ENCODE measurements at places on chromosomes 3 and 15.

DNA sequence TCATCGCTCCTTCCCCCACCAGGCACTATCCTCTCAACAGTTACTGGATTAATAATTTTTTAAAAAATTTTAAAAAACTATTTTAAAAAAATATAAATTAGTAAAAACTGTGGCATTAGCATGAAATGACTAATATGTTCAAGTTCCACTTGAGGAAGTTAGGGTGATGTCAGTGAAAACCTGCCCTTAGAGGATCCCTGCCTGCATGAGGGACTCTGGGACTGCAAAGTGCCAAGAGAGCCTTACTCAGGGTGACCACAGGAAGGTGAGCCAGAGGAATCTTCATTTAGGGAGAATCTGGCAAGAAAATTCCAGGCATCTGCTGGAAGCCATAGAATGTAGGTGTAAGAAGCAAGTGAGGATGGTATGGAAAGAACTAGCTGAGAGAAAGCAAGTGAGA lies 157.7 kb upstream of the BCL6 start:
- DNase-seq: peak; percentile 88

DNA sequence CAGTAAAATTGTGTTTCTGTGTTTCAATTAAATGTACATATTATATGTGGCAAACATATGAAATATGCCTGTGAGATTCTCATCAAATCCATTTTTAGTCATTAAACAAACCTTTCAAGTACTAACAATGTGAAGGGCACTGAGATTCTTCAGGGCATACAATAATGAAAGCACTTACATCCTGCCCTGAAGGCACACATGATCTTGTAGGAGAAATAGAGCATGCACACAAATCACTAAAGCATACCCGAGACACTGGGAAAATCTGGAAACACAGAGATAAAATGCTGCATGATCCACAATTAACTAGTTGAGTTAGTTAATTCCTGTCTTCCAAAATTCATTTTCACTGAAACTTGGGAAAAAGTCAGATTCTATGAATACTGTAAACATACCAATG lies 810.5 kb upstream of the NECTIN3 start:
- no peak for DNase-seq

GRCh38 chr3:127822041-127822681 lies at the start of gene MGLL:
TSS of gene MGLL (minus strand) at chr3:127822515. CDS start at chr3:127822318, 197 bp downstream.
- DNase-seq: peak; percentile 65

- DNase-seq: no peak
These were observed 11.5 kb downstream of the RNF168 start for GRCh38 chr3:196492080-196492479.

DNA sequence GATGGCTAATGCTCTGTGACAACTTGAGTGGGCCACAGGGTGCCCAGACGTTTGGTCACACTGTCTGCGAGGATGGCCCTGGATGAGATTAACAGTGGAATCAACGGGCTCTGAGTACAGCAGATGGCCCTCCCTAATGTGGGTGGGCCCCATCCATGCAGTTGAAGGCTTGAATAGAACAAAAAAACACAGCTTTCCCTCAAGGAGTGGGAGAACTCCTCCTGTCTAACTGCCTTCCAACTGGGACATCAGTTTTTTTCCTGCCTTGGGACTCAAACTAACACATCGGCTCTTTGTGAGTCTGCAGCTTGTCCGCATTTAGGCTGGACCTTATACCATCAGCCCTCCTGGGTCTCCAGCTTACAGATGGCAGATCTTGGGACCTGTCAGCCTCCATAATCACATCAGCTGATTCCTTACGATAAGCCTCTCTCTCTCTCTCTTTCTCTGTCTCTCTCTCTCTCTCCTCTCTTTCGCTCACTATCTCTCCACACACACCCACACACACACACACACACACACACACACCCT lies 20.8 kb downstream of the FAM174B start:
- DNase-seq: no peak

GRCh38 chr15:85737061-85737460 lies 57.7 kb downstream of the KLHL25 start:
- no peak for DNase-seq

DNA sequence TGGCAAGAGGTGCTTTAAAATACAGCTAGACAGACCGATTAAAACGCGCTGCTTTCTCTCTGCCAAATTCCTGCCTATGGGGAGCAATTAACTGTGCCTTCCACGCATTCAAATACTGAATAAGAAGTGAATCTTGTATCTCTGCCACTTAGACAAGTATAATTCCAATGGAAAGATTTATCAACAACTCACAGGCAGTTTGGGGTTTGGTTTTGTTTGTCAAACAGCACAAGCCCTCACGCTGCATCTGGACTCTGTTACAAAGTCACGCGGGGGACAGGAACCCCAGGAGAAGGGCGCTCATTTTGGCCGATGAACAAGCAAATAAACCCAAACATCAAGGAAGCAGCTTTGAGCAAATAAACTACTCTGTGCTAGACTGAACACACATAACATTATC lies 61.8 kb upstream of the TMCO5A start:
- no peak for DNase-seq

DNA sequence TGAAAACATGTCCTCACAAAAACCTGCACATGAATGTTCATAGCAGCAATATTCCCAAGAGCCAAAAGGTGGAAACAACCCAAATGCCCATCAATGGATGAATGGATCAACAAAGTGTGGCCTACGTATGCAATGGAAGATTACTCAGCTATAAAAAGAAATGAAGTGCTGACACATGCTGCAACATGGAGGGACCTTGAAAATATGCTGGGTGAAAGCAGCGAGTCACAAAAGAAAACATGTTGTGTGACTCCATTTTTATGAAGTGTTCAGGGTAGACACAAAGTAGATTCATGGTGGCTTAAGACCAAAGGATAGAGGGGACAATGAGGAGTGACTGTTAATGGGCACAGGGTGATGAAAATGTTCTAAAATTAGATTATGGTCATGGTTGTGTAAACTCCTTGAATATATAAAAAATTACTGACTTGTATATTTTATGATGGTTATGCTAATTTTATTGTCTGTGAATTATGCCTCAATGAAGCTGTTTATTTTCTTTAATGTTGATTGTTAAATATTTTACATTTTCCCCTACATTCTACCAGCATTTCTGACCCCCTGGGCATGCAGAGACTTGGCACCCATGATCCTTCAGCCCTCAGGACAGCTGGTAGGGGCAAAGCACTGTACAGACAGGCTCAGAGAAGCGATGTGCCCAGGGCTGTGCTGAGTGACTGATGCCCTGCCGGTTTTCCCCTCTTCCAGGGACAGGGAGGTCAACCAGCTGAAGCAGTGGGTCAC lies 37.8 kb downstream of the CFAP100 start:
- peak; percentile 25 for DNase-seq

GRCh38 chr15:71387810-71388209 lies 272.5 kb downstream of the THSD4 start:
- no peak for DNase-seq

DNA sequence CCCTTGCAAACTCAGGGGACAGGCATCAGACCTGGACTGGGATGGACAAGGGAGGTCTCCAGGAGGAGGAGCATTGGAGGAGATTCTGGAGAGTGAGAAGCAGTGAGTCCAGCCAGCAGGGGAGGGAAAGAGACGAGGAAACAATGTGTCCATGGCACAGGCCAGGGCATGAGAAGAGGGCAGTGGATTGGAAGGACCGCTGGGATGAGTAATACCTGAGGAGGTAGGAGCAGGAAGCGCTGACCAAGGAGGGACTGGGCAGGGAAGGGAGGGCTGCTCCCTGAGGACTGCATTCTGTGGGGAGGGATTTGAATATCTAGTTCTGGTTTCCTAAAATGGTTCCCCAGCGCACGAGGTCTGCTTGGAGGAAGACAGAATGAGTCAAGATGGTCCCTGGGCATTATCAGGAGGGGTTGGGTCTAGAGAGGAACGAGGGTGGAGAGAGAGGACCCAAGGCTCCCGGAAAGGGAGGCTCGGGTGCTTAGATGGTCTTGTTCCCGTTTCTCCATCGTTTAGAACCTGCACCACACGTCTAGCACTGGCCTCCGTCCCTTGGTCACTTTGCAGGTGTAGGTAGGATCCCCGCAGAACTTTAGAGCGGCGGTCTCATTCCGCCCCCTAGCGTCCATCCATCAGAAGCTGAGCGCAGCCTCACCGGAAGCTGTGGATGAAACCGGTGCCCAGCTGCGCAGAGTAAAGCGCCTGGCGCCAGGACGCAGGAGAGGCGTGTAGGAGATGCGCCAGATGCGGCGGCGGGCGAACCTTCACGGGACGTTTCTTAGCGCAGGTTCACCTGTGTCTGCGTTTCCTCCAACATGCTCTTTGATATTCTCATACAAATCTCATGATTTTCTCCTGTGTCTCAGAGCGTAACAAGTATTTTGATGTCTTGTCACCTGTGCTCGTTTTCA lies 190.7 kb upstream of the NDN start:
- peak; percentile 44 for DNase-seq

- no peak for DNase-seq
These were observed 15.5 kb downstream of the PARP9 start for GRCh38 chr3:122548619-122549018.

DNA sequence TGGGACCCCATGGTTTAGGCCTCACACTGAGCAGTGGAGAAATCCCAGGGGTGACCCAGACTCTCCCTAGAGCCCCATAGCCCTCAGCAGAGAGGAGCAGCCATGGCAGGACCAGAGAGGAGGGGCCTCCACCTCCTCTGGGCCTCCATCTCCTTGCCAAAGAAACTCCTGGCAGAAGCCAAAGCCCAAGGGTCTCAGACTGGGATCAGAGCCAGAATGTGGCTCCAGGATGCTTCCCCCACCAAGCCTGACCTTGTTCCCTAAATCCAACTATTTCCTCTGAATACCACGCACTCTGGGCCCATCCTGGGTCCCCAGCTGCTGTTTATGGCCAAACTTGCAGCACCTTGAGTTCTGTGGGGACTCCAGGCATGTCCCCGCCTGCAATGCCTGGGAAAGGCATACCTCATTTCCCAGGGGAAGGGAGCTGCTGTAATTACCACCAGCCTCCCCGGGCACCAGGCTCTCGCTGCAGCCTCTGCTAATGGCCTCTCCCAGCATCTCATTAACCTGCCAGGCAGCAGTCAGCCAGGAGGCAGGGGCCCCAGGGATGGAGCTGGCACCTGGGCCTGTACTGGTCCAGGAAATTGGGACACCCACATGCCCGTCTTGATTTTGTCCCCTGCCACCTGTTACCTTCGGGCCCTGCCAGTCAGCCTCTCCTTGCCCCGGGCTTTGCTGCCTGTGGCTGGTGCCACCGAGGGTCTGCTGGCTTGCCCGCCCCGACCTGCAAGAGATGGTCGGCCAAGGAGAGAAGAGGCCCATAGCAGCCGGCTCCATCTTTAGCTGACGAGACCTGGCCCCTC lies 4.6 kb downstream of the CCDC9B start:
- no peak for DNase-seq

- DNase-seq: no peak
These were observed 30.8 kb downstream of the RAD18 start for GRCh38 chr3:8932507-8932906.

- no peak for DNase-seq
These were observed 10.3 kb upstream of the ZBED2 start for GRCh38 chr3:111605493-111605892.

- no peak for DNase-seq
These were observed 40.6 kb downstream of the TPRA1 start for GRCh38 chr3:127549826-127550467.

DNA sequence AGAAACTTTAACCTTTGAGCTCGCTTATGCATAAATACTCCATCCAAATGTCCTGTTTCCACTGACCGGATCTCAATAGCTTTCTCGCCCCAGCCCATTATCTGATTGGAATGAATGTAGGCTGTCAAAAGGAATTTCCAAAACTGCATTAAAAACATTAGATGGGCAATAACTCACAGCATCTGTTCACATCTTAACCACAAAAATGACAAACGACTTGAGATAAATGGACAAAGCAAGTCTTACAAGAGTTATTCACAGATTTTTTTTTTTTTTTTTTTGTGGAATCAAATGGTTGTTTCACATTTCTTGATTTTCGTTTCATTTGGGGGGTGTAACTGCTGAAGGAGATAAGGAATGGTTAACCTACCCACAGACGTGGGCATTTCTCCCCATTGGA lies 39.7 kb upstream of the SLC2A2 start:
- DNase-seq: no peak

GRCh38 chr15:53759411-53759931 lies at the start of gene WDR72:
TSS of gene WDR72 (minus strand) at chr15:53759663. CDS start at chr15:53733149, 26,514 bp downstream.
- peak; percentile 25 for DNase-seq

DNA sequence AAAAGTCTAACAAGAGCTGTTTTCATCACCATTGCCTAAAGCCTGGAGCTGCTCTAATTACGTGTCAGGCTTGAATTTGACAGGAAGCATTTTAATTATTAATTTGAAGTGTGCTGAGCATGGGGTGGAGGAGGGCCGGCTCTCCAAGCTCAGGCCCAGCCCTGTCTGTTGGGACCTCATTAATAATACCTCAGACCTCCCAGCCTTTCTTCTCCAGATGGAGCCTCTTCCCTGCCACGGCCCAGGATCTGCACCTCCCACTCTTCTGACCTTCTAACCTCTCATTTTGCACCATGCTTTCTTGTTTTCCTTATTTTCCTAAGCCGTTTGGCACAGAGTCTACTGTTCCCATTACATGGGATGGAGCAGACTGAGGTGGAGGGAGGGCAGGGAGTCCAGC lies 30.0 kb downstream of the INSYN1 start:
- DNase-seq: no peak

DNA sequence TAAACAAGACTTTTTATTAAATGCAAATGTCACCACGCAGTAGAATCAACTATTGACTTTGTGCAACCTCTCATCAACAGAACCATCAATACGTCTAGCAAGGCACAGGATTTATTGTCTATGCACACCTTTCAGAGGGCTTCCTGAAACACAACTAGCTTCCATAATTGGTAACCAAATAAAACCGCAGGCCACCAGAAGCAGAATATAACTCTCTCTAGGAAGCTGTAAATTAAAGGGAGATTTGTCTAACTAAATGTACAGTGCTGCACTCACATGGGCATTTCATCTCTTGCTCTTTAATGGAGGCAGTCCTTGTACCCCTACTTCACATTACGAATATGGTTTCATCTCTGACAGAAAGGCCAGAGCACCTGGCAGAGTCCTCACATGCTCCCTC lies 93.0 kb downstream of the FHIT start:
- DNase-seq: no peak

DNA sequence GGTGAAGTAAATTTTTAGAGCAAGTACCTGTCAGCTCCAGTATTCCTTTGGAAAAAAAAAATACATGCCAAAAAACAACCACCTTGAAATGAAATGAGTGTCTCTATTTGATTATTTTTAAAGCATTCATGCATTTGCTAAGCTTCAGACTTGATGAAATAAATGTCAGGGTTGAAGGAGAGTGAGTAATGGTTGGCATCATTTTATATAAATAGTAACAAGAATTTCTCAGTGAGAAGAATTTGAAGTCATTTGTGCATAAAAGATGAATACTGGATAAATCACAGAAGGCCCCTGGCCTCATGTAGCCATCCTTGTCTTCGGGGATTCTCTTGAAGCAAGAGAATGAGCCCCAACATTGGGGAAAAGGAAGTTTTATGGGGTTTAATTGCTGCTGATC lies 318.4 kb downstream of the LPP start:
- DNase-seq: peak; percentile 70

GRCh38 chr3:154324919-154325318 lies 632 bp upstream of the DHX36 start:
- DNase-seq: no peak

Data from kidney tubule cell (primary cell).